Renal cortical epithelial cell (primary cell): ENCODE measurements at places on chromosomes 4 and X.

DNA sequence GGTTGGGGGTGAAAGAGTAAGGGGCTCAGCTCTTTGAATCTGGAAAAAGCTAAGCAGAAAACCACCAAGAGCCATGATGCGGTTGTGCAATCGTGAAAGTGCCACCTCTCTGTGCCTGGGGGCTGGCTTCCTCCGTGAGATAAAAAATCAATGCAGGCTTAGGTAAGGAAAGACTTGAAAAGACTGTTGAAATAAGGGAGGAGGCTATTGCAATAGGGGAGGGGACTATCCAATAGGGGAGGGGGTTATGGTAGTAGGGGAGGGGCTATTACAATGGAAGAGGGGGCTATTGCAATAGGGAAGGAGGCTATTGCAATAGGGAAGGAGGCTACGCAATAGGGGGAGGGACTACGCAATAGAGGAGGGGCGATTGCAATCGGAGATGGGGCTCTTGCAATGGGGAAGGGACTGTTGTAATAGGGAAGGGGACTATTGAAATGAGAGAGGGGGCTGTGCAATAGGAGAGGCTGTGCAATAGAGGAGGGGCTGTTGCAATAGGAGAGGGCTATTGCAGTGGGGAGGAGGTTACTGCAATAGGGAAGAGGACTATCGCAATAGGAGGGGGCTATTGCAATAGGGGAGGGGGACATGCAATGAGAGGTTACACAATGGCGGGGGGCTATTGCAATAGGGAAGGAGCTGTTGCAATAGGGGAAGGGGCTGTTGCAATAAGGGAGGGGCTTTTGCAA, 162.3 kb upstream of the PSAPL1 start:
- no peak for DNase-seq

DNA sequence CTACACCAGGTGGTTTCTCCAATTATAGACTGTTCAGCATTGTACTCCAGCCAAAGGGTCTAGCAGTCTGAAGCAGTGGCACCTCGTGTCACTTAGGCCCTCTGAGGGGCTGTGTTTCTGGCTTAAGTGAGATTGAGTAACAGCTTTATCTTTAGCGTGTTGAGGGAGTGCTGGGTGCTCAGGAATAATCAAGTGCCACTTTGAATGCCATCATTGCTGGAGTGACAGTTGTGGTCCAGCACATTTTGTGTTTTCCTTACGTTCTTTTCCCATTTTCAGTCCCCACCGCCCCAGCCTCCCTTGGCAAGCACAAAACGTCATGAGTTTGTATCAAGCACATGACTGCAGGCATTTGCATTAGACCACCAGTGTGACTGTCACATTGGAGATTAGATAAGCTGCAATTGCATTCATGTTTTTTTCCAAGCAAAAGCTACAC, 58.7 kb downstream of the FNIP2 start:
- DNase-seq, result no peak

DNA sequence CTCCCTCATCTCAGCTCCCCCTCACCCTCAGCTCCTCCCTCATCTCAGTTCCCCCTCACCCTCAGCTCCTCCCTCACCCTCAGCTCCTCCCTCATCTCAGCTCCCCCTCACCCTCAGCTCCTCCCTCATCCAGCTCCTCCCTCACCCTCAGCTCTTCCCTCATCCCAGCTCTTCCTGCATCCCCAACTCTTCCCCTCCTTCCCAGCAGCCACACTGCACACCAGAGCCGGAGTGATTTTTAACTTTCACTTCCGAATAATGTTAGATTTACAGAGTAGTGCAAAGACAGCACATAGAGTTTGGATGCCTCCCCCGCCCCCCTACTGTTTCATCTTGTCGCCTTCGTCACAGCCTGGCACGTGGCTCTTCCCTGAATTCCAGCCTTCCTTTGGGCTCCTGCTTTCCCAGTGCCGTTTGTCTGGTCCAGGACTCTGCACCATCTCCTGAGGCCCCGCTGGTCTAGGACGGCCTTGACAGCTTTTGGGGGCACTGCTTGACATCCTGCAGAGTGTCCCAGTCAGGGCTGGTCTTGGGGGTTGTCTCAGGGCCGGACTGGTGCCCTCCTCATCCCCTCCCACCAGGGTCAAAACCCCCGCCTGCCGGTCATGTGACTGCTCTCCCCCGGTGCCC, 110.2 kb downstream of the FAM53A start:
- DNase-seq, result no peak

DNA sequence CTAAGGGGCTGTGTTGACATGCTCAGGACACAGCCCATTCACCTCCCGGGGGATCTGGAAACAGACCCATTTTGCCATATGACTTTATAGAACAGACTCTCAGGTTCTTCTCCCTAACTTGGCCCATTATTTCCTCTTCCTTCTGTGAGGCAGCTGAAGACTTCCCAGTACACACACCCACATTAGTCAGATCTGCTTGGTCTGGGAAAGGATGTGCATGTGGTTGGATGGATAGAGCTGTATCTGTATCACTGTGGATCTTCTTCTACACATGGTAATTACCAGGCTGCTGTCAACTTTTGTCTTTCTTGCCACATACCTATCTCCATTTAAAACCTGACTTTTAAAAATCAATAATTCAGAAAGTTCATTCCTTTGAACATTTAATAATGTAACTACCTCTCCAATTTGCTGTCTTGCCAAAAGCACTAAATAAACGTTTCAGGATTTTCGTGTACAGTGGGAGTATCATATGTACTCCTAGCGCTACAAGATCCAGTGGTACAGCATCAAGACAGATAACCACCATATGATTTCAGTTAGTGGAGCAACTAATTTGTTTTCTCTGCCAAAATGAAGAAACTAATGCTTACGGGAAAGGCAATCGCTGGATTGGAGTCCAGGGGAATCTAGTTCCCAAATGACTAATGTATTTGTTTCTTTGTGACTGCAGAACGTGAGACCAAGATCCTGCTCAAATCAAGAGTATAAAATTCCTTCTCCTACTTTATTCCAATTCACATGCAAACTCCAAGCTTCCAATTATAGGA, 134.1 kb upstream of the MAP3K15 start:
- DNase-seq, result no peak

GRCh38 chr4:77097611-77098010, 21.8 kb upstream of the CCNI start:
- no peak for DNase-seq

DNA sequence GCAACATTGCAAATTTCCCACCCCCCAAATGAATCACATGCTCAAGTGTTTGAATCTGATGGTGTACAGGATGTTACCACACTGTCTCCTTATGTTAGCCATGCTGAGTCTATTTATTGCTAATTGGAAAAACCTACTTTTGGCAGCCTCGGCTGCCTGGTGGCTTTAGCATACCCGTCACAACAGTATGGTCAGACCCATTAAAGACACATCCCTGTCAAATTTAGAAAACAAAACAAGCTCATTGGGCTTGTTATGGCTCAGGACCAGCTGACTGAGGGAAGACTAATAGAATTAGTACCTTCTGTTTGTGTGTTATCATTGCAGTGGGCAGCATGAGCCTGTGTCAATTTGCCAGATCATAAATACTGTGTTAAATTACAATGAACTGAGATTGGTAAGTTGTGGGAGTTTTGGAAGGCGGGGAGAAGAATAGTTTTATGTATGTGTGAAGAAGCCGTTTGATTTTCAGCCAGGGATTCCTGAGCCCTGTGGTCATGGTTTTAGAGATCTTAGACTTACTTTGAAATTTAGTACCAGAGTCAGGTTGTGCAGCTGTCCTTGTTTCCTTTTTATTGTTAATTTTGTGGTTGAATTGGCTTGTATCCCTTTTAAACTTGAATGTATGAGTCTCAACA, 66.8 kb downstream of the POLA1 start:
- DNase-seq, result peak; percentile 25

DNA sequence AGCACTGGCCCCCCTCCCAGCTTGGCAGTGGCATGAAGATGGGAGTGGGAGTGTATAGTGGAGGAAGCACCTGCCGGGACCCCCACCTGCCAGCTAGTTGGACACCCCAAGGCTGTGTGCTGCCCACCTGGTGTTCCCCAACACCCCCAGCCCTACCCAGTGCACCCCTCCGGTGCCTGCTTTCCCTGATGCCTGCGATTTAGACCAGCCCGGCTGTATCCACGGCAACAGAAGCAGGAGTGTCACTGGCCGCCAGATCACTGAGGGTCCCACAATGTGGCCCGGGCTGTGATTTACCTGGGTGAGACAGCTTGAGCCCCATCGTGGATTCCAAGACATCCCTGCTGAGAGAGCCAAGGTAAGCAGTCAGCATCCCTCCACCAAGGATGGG, 533 bp downstream of the GPR173 start:
- DNase-seq, result no peak

DNA sequence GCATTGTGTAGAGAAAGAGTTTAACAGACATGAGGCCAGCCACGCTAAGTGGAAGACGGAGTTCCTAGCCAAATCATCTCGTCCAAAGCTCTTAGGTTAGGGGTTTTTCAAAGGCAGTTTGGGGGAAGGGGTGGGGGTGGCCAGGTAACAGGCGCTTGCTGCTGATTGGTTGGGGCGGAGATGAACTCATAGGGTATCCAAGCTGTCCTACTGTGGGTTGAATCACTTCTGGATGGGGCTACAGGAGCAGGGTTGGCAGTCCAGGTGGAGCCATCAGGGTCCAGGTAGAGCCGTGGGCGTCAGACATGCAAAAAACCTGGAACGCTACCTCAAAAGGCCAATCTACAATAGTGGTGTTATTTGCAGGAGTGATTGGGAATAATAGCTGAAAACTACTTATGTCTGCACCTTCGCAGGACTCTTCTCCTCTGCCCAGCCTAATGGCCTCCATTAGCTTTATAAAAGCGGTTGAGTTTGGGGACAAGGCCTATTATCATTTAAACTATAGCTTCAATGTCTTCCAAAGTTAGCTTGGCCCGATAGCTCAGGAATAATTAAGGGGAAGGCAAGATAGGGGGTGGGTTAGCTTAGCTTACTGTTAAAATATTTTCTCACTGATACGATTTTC, 579.6 kb downstream of the NLGN4X start:
- no peak for DNase-seq

- DNase-seq, result no peak
Observed at GRCh38 chr4:119244832-119245231, 32.3 kb downstream of the USP53 start.

DNA sequence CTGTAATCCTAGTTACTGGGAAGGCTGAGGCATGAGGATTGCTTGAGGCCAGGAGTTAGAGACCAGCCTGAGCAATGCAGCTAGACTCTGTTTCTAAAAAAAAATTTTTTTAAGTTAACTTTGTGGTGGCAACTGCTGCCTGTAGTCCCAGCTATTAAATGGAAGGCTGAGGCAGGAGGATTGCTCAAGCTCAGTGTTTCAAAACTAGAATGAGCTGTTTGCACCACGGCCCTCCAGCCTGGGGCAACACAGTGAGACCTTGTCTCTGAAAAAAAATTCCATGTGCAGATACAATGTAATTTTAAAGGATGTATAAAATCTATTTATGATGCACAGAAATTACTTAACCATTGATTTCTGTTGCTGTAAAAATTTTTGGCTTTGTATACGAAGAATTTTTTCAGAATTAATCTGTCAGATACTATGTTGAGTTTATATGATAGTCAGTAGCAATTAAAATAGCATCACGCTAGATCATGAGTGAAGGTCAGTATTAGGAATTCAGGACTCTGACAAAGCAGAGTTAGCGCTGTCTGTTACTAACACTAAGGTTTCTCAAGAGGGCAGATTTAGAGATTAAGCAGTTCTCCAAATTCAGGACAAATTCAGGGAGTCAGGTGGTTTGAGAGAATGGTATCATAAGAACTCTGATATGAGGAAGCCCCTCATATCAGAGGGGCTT, 8.3 kb upstream of the AGA start:
- DNase-seq, result peak; percentile 29

GRCh38 chr4:142334931-142335330, 511.2 kb downstream of the INPP4B start:
- no peak for DNase-seq

DNA sequence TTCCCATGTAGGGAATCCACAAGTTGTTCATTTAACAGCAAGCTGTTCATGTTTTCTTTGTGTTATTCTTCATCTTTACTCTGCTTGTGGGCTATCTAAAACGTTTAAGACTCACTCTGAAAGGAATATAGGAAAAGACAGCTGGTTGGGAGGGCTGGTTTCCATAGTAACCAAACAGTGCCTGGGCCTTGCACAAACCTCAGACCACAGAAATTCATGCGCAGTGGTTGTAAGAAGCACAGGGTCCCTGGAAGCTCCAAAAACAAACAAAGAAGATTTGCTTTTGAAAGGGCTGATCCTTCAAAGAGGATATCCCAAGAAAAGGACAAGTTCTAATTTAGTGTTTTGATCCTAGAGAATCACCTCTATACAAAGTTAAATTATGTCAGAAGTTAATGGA, 7.8 kb downstream of the SERTM2 start:
- peak; percentile 79 for DNase-seq

DNA sequence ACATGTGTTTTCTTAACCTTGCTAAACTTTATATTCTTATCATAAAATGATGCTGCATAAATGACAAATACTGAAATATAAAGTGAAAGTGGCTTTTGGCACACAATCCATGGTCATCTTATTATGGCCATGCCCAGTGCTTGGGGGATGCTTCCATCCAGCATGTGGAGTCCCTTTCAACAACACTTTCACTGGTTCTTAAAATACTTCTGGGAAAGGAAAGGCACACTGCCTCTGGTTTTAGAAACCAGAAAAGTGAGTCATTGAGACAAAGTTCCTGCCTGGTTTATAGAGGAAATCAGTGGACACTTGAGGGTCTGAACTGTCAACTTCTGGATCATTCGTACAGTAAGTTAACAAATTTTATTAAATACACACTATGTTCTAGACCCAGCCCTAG, 248.0 kb upstream of the ADAMTS3 start:
- peak; percentile 12 for DNase-seq

DNA sequence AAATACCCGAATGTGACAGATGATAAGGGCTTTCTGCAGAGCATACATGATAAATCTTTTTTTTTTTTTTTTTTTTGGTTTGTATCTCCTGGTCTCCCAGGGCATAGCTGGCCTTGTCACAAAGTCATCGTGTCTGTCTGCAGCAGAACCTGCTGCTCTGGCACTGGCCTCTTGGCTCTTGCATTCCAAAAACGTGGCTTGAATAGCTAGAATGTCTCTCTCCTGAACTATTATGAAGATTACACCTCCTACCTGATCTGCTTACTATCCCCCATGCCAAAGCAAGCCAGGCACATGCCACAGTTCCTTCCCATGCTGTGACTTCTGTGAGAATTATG, 50.4 kb upstream of the SCRG1 start:
- no peak for DNase-seq

DNA sequence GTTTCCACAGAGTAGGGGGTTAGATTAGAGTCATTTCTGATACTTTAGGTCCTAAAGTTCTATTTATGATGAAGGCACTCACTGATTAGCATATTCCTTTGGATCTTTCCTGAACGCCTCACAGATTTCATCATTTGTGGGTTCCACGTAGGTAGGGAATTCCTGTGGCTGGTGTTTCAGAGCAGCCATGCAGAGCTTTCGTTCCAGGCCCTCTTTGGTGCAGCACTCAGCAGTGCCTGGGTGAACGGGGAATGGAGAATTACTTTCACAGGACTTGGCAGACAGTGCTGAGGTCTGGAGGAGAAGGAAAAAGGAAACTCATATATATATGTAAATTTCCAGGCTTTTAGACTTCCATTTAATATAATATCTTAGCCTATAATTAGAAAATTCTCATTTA, 18.5 kb downstream of the GC start:
- peak; percentile 92 for DNase-seq

GRCh38 chr4:9994246-9994847, 26.9 kb downstream of the SLC2A9 start:
- DNase-seq, result no peak
